Stimulated activated CD4-positive, alpha-beta T cell treated with anti-CD3 and anti-CD28 coated beads, TNF-alpha, amount 100 ng/mL, for 1 hour (primary cell): ENCODE measurements at places on chromosomes 7 and 10.

DNA sequence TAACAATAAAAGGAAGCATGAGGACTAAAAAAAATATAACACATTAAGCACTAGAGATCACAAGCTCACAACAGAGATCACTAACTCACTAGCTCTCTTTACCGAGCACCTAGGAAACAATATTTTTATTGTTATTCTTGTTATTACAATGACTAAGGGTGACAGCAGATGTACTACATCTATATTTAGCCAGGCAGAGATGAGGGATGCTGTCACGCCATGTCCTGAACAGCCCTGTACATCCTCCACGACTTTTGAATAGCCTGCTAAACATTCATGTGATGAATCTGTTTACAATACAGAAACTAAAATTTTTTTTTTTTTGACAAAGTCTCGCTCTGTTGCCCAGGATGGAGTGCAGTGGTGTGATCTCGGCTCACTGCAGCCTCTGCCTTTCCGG, 22.7 kb downstream of the FAM133B start:
- DNase-seq: no peak

DNA sequence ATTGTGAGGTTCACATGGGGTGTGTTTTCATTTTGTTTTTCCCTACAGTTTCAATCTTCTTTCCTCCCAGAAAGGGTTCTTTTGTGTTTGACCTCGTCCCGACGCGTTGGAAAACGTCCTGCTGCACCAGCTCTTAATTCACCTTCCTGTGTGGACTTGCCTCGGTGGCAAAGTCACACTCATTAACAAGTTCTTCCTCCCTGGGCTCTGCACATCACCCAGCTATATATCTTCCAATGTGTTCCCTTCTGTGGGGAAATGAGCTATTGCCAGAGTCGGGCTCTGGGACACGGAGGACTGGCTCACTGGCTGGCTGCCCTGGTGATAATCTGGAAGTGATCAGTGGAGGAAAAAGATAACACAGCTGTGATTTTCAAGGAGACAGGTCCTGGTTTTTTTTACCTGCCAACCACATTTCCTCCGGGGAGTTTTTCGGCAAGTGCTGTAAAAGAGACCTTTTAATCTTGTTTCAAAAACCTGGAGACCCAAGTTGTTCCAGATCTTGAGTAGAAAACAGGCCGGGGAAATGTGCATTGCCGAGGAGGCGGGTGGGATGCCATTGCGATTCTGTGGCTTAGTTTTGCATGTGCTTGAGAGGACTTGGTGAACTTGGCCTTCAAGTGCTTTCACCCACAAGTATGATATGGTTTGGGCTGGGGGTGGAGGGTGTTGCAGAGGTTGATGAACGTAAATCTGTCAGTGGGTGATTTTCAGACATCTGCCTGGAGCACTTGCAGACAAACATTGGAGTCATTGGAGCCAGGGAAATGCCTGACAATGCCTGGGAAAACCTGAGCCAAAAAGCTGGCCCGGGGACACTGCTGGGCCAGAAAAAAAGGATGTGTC, 96.5 kb upstream of the CREB5 start:
- DNase-seq: no peak

GRCh38 chr10:60430836-60431597, 41.3 kb upstream of the ANK3 start:
- no peak for DNase-seq

- no peak for DNase-seq
Measured at GRCh38 chr7:150969475-150969874, 8.6 kb downstream of the KCNH2 start.

DNA sequence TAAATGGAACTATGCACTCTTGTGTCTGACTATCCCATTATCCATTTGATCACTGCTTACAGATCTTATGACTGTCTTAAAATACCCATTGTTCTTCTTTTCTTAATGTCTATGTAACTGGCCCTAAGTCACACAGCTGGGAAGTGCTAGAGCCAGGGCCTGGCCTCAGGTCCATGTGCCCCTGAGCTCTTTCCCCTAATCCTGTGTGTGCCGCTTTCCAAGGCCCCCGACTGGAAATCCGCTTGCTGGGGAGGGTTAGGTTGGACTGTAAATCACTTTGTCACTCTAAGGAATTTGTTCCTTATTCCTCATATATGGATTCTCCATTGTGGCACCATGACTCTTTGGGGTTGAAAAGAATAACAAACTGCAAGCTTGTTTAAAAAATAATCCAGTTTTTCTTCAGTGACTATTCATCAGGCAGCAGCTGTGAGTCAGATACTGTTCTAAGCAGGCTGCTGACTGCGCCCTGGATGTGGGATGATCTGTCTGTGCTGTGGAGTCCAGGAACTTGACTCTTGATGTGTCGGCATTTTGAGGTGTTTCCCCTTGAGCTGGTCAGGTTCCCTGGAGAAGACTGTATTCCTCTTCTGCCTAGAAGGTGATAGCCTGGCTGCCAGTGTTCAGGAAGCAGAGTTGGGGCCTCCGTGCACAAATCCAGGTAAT, 236.3 kb downstream of the SDK1 start:
- no peak for DNase-seq

- DNase-seq: no peak
Measured at GRCh38 chr7:29328811-29329210, 134.2 kb downstream of the CHN2 start.

DNA sequence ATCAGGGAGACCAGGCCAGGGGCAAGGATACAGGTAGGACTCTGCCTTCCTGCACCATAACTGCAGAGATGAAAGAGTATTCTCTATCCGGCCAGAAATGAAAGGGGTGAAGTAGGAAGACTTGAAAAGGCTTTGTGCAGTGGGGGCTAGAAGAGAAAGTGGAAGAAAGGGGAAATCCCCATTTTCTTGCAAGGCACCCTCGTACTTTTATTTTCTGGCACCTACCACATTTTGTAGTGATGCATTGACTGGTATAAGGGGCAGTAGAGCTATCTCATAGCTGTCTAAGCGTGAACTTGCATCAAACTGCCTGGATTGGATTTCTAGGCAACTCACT, 752 bp upstream of the CAMK2G start:
- no peak for DNase-seq

GRCh38 chr10:95336702-95337101, 45.9 kb upstream of the PDLIM1 start:
- DNase-seq: no peak

GRCh38 chr10:128063736-128064107, 62.5 kb downstream of the MKI67 start:
- no peak for DNase-seq

DNA sequence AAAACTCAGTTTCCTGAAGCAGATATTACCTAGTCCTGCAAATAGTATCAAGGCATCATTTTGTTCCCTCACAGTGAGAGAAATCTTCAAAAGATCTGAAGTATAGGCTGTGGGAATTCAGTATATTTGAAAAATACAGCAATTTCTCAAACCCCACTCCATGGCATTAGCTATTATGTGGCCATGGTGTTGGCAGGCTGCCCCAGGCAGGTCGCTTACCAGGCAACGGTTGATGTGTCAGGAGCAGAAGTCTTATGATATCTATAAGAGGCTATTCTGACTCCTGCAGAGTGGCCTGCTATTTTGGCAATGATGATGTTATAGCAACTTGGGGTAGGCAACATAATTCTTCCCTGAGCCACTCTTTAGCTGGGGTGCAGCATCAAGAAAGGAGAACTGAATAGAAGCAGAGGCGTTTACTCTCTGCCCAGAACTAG, 187.9 kb downstream of the PLXDC2 start:
- no peak for DNase-seq

- no peak for DNase-seq
Measured at GRCh38 chr10:99456207-99456930, 25.9 kb upstream of the GOT1 start.

GRCh38 chr10:13882119-13882711, 295.4 kb downstream of the PRPF18 start:
- DNase-seq: no peak

DNA sequence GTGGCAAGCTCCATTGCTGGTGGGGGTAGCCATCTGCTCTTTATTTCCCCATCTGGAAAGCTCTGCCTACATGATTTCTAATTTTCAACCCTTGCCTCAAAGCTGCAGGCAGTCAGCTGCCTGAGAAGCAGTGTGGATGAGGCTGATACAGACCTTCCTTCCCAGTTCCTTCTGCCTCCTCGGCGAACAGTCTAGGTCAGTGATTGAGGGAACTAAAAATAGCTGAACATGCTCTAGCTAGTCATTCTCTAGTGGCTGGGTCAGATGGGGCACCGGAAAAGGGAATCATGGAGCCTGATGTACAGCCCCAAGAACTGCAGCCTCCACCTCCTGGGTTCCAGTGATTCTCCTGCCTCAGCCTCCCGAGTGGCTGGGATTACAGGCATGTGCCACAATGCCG, 48.7 kb downstream of the NAMPT start:
- no peak for DNase-seq

- no peak for DNase-seq
Measured at GRCh38 chr7:107593025-107593410, 13.0 kb downstream of the BCAP29 start.

DNA sequence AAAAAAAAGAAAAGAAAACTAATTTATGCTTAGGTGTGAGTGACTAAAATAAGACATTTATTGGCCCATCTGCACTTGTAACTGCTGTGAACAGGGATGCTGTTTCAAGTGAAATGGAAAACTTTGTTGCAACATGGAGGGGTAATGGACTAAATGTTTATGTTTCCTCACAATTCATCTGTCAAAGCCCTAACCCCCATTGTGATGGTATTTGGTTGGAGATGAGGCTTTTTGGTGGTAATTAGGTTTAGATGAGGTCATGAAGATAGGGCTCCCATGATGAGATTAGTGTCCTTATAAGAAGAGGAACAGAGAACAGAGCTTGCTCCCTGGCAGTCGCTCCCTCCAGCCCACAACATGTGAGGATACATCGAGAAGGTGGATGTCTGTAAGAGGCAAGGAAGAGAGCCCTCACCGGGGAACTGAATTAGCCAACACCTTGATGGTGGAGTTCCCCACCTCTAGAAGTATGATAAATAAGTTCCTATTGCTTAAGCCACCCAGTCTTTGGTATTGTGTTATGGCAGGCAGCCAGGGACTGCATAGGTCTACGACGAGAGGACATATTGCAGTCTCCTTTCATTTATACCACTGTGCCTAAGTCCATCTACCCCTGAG, 28.6 kb upstream of the VCL start:
- DNase-seq: no peak

GRCh38 chr10:6917125-6917524, 337.0 kb upstream of the PRKCQ start:
- no peak for DNase-seq
